Stimulated activated CD8-positive, alpha-beta memory T cell treated with anti-CD3 and anti-CD28 coated beads, Interleukin-15, amount 100 ng/mL, for 1 hour (primary cell): ENCODE measurements at places on chromosomes 5 and 9.
A peak's percentile ranks its signal among the peaks of the same experiment; 100 is the strongest.

GRCh38 chr9:105414947-105415661 is 32.7 kb upstream of the FSD1L start:
- peak; percentile 50 for DNase-seq

- no peak for DNase-seq
These were observed 6.2 kb upstream of the CEP120 start for GRCh38 chr5:123429221-123429954.

GRCh38 chr5:116947691-116948528 is 373.3 kb upstream of the SEMA6A start:
- peak; percentile 6 for DNase-seq

GRCh38 chr9:133897675-133898074 is 94.4 kb downstream of the VAV2 start:
- no peak for DNase-seq

GRCh38 chr5:111636736-111637135 is 120.3 kb downstream of the NREP start:
- no peak for DNase-seq

GRCh38 chr9:100505564-100506159 is 32.7 kb downstream of the TMEFF1 start:
- peak; percentile 40 for DNase-seq

DNA sequence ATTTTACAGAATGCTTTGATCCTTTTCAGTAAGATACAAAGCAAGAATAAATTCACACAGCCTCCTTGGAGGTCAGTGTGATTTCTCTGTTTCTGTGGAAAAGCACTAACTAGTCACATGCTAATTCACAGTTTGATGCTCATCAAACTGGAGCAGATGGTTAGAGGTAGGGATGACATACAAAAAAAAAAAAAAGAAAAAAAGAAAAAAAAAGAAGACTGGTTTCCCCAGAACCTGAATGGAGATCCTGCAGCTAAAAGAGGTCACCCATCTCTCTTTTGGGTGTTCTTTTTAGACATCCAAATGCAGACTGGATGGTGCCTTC is 123.7 kb upstream of the ANKRD55 start:
- DNase-seq = no peak

DNA sequence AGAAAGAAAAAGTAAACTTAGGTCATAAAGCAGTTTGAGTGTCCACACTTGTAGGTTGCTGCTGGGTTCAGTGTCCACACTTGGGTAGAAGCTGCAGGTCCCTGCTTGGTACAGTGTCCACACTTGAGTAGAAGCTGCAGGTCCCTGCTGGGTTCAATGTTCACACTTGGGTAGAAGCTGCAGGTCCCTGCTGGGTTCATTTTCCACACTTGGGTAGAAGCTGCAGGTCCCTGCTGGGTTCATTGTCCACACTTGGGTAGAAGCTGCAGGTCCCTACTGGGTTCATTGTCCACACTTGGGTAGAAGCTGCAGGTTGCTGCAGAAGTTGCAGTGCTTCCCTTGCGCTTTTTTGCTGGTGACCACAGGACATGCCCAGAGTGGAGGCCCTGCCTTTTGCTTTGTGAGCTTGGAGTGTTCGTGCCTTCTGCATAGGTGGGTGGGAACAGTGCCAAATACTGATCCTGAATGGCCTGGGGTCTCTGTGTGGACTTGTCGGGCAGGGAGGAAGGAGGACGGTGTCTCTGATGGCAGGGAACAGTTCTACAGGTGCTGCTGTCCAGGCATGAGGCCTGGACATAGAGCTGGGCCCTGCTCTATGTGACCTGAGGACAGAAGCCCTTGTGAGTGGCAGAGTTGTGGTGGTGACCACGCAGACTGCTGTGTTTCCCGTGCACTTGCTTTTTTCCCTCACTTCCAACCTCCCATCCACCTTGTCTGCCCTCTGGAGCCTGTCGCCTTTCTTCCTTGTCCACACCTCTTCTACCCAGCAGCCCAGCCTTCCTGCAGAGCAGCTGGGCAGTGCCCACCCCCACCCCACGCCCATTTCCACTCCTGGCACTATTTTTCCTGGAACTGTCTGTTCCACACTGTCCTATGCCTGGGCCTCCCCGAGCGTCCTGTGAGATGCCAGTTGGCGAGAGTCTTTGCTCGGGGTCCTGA is 120.8 kb downstream of the EHMT1 start:
- DNase-seq = no peak

DNA sequence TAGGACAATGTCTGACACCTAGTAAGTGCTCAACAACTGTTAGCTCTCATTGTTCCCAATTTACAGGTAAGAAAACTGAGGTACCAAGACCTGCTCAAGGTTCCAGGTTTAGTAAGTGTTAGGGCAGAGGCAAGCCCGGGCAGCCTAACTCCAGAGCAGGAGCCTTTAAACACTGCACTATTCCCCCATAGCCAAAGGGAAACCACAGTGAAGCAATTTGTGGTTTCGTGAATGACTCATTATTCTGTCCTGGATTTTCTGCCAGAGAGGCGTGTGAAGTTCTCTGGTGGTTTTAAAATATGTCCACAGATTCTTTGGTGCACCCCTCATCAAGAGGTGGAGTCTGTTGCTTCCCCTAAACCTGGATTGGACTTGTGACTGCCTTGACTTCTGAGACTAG is 1.0 kb upstream of the MCC start:
- no peak for DNase-seq

- no peak for DNase-seq
These were observed 297.7 kb downstream of the ATPSCKMT start for GRCh38 chr5:9951865-9952516.

DNA sequence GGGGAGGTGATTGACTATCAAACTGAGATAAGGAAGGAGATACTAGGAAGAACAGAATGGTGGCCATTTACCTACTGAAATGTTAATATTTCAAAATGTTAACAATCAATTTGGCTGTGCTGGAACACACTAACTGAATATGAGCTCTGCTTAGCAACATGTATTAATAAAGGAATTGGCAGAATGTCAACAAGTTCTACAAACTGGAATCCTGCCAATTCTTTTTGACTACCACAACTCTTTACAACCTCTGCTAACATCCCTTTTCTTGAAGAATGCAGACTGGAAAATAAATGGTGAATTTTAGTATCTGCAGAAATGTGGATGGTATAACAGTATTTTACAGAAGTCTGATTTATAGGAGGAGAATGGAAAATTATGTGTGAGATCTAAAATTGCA is 446.4 kb downstream of the ISL1 start:
- DNase-seq = no peak

DNA sequence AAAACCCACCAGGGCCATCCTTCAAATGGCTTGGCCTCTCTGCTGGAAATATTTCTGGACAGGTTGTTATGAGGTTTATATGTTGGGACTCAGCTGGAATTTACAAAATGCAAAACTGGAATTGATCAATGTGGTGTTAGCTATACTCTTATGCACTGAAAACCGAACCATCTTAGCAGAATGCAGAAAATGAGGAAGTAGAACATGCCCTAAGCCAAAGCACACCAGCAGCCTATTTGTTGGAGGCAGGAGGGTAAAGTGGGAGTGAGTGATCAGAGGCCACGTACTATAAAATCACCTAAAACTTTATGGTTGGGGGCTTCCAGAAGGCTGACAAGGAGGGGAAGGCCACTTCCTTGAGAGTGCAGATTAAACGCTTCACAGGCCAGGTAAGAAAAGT is 63.6 kb upstream of the C5orf63 start:
- DNase-seq = no peak

DNA sequence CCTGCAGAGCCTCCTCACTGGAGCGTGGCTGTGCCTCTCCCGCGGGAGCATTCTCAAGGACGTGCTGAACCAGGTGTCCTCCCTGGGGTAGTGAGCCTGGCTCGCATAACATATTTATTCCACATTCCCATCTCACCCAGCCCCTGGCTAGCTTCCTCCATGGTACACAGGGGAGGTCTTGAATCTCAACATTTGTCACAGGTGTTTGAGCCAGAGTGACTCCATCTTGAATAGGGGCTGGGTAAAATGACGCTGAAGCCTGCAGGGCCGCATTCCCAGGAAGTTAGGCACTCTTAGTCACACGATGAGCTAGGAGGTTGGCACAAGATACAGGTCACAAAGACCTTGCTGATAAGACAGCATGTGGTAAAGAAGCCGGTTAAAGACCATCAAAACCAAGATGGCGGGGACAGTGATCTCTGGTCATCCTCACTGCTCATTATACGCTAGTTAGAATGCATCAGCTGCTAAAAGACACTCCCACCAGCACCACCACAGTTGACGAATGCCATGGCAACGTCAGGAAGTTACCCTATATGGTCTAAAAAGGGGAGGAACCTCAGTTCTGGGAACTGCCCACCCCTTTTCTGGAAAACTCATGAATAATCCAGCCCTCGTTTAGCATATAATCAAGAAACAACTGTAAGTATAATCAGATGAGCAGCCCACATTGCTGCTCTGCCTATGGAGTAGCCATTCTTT is 273.8 kb upstream of the IRX4 start:
- DNase-seq = no peak

GRCh38 chr9:117414906-117415331 is at the start of gene ASTN2:
Gene ASTN2 (minus strand): TSS chr9:117415057. CDS start chr9:117414938, 119 bp downstream.
- no peak for DNase-seq

DNA sequence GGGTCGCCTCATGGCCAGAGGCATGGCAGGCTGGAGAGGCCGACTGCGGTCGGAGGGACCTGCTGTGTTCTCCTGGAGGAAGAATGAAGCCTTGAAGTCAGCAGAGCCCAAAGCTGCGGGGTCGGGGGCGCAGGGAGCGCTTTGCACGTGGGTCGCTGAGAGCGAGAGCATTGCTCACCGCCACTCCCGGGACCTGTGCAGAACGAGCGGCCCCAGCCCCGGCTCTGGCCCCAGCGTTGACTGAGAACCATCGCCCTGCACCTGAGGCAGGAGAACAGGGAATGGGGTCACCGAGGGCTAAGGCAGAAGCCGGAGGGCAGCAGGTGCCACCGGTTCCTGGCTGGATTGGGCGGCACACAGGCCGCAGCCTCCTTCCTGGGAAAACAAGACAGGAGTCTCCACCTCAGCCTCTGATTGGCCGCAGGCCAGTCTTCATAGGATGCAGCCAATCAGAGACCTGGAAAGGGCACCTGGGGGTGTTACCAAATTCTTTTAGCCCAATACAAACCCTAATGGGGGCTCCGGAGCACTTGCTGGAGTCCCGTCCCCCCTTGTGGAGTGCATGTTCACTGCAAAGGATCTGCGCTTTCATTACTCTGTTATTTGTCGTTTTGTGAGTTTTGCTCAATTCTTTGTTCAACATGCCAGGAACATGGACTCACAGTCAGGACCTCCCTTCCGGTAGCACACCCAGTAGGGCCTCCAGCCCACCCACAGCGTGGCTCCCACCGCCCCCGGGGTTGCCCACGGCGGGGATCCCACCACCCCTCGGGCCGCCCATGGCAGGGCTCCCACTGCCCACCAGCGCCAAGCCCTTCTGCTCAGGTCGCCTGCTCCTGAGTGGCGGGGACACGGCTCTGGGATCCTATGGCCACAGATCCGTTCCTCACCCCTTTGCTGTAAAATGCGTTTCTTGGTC is 24.7 kb upstream of the SLC6A19 start:
- DNase-seq = no peak

DNA sequence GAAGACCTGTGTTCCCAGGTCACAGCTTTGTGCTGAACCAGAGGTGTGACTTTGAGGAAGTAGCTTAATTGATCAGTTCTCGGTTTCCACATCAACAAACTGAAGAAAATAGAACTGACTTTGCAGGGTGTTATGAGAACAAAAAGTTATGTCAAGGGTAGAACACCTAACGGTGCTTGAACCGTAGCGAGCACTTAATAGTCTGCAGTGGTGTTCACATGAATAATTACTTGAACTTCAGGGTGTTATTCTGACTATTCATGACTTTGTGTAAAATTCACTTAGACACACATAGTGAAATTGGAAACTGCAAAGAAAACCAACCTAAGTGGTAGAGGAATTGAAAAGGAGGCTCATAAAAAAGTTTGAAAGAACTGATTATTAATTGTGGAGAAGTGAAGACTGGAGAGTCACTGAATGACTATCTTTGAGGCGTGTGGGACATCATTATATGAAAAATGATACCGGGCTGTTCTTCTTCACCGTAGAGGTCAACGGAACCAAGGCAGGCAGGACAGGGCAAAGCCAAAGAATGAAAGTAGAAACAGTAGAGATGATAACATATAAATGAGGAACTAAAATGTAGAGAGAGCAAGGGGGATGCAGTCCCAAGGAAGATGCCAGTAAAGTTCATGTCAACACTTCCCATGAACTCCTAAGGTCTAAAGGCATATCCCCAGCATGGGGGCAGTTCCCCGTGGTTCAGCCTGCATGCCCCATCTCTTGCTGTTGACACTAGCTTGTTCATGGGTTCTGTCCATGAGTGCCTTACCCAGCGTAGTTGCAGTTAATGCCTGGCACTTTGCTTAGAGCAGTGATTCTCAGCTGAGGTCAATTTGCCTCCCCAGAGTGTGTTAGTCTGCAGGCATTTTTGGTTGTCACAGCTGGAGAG is 118.7 kb downstream of the ZNF462 start:
- no peak for DNase-seq

DNA sequence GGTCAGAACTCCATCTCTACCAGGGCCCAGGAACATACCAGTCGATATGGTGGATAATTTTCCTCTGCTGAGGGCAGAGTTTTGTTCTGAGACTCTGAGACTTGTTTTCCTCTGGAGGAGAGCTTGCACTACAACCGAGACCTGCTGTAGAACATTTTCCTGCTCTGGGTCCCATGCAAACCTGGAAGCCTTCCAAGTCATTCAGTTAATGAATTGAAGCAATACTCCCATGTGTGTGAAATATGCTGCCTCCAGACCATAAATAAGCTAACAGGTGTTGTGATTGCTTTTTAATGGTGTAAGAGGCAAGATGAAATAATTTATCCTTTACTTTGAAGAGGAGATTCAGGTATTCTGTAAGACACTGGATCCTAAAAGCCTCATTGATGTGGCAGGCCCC is 372.8 kb downstream of the TMEM167A start:
- no peak for DNase-seq

DNA sequence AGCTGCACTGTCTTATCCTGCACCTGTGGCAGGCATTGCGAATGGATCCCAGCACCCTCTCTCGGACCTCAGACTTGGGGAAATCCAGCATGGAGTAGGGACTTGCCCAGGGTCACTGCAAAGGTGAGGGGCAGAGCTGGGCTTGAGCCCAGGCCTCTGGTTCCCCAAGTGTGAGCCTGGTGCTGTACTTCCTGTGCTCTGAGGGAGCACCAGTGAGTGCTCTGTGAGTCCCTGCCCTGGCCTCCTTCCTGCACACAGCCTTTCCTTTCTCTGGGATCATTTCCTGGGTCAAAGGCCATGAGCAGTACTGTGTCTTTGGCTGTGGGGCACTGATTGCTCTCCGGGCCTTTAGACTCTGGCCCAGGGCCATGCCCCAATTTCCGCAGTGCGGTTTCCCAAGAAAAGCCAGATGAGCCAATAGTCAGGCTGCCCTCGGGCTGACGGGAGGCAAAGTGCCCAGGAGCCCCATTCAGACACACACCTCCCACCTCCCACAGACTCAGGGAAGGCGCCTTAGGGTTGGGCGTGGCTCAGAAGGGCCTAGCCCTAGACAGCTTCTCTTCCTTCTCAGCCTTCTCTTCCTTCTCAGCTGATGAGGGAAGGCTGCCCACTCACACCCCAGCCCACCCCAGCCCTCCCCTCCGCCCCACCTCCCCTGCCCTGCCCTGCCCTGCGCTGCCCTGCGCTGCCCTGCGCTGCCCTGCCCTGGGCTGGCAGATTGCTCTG is 23.3 kb upstream of the TRIM14 start:
- DNase-seq = no peak

- no peak for DNase-seq
These were observed 236.1 kb downstream of the ASTN2 start for GRCh38 chr9:117178596-117179375.

- peak; percentile 77 for DNase-seq
These were observed 13.2 kb upstream of the AQP7 start for GRCh38 chr9:33415501-33416038.

GRCh38 chr5:50923768-50924494 is 257.5 kb downstream of the PARP8 start:
- no peak for DNase-seq

- no peak for DNase-seq
These were observed 94.1 kb downstream of the CDC42SE2 start for GRCh38 chr5:131357739-131358561.
